ENCODE measurements at places on chromosomes 12 and 14.

GRCh38 chr14:93003945-93004698 lies 81.2 kb downstream of the CHGA start:
- DNase-seq = no peak

DNA sequence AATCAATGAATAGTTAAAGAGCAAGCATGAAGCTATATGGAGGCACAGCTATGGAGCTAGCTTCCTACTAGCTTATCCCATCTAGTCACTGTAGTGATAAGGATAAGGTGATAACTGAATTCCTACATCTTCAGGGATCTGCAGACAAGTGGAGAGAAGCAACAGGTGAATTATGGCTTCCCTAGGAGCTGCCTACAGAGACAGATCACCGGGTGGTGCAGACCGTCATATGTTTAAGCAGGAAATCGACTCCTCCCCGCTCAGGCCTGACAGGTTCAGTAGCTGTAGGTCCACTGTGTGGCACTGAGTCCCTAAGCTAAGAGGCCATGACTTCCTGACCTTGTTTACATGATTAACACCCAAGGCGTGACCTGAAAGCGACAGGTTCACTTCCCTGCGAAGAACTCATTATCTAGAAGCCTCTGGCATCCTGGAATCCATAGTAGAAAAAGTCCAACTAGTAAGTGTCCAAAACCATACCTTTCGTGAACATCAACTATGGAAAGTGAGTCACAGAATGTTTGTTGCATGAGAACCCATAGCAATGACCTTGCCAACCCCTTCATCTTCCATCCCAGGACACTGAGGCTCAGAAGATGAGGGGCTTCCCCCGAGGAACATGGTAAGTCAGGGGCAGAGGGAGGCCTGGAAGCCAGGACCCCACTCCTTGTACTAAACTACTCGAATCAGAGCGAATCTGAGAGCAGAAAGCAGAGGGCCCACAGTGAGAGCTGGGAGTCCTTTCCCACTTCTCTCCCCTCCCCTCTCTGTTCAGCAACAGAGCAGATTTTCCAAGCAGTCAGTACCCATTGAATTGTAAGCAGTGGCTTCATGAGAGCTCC lies 75.4 kb upstream of the CCND2 start:
- DNase-seq = no peak

GRCh38 chr12:65263777-65264176 lies 14.7 kb upstream of the MSRB3 start:
- DNase-seq = no peak

DNA sequence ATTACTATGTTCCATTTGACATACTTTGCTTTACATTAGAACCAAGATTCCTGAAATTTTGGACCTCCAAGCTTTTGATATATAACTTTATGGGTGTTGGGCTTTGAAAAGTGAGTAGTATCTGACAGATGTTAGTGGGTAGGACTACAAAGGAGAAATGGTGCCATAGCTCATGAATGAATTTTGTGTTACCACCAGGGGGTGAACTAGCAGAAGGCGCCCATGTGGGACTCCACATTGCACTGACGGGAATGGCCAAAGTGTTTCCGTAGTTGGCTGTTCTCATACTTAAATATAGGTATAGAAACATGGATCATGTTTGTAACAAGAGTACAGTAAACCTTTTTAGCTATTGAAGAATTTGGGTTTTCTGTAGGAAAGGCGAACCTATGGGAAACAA lies 337.5 kb downstream of the FLRT2 start:
- DNase-seq = no peak

DNA sequence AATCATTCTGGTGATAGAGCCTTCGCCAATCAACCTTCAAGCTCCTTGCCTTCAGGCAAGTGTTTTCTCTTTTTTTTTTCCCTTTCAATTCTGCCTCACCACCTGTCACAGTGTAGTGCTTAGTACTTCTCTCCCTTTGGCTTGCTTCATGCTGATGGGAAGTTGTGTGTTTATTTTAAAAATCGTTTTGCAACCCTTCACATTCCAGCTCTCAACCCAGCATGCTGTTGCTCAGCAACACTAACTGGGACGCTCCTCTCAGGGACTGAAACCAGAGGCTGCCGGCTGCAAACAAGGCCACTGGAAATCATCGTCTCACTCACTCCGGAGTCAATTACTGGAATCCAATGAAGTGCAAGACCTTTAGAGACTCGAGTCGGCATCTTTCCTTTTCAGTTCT lies 342.7 kb downstream of the PRKD1 start:
- no peak for DNase-seq

GRCh38 chr12:88944397-88944796 lies 364.1 kb upstream of the KITLG start:
- DNase-seq = no peak

GRCh38 chr12:31855427-31855826 lies 103.8 kb upstream of the RESF1 start:
- DNase-seq = no peak

- no peak for DNase-seq
Observed at GRCh38 chr14:70832561-70833305, 23.4 kb upstream of the MAP3K9 start.

GRCh38 chr14:26286081-26286912 lies 311.5 kb downstream of the NOVA1 start:
- no peak for DNase-seq

DNA sequence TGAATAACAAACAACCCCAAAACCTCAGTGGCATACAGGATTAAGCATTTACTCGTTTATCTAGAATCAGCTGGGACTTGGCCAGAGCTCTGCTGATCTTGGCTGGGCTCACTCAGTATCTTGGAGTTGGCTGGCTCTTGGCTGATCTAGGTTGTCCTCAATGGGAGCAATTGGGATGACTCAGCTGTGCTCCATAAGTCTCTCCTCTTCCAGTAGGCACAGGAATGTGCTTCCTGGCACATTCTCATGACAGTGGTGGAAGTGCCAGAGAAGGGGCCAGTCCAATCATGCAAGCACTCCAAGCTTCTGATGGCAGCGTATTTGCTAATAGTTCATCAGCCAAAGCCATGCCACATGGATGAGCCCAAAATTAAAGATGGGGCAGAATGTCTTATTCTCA lies 41.7 kb upstream of the ANO4 start:
- no peak for DNase-seq

GRCh38 chr12:15863984-15864383 lies 18.2 kb upstream of the STRAP start:
- DNase-seq = no peak

- DNase-seq = no peak
Observed at GRCh38 chr14:105117710-105118385, 50.7 kb downstream of the JAG2 start.

- DNase-seq = no peak
Observed at GRCh38 chr12:89259821-89260220, 92.5 kb downstream of the DUSP6 start.

- DNase-seq = no peak
Observed at GRCh38 chr14:76351941-76352340, 24.0 kb upstream of the ESRRB start.

GRCh38 chr12:116492703-116493324 lies 66.4 kb upstream of the MAP1LC3B2 start:
- DNase-seq = no peak

GRCh38 chr12:2003676-2004112 lies 563 bp downstream of the DCP1B start:
- DNase-seq = no peak

DNA sequence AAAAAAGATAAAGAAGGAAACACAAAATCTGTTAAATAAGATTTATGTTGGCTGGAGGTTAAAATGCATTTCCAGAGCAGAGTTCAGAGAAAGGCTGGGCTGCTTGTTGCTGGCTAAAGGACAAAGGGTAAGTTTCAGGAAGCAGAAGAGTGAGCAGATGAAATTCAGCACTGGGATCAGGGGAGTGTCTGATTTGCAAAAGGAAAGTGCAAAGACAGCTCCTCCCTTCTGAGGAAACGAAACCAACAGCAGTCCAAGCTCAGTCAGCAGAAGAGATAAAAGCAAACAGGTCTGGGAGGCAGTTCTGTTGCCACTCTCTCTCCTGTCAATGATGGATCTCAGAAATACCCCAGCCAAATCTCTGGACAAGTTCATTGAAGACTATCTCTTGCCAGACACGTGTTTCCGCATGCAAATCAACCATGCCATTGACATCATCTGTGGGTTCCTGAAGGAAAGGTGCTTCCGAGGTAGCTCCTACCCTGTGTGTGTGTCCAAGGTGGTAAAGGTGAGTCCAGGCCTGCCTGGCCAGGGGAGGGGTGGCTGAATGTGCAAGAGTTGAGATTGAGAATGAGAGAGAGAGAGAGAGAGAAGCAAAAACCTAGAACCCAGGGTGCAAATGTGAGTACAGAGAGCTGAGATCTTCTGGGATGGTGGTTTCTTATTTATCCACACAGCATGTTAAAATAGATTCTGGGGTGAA lies at the start of gene OAS1:
TSS of gene OAS1 (plus strand) at position 251 of the 703 bp plus-strand sequence. CDS start at position 329, 78 bp downstream.
- DNase-seq = peak; percentile 37

DNA sequence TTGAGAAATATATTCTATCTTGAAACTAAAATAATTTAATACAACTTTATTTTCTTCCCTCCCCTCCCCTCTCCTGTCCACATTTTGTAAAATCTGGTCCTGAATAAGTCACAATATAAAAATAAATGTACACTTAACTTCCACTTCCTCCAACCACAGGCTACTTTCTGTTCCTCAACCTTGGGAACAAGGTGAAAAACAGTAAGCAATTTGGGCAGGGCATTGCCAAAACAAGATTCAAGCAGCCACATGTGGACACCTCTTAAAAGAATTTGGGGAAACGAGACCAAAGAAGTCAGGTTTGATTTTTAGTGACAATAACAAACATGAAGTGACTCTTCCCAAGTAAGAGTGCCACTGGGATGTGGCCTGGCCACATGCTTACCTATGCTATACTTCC lies 115.7 kb downstream of the PTPRQ start:
- no peak for DNase-seq

GRCh38 chr14:104895786-104896661 lies 28.7 kb upstream of the PLD4 start:
- DNase-seq = peak; percentile 18

DNA sequence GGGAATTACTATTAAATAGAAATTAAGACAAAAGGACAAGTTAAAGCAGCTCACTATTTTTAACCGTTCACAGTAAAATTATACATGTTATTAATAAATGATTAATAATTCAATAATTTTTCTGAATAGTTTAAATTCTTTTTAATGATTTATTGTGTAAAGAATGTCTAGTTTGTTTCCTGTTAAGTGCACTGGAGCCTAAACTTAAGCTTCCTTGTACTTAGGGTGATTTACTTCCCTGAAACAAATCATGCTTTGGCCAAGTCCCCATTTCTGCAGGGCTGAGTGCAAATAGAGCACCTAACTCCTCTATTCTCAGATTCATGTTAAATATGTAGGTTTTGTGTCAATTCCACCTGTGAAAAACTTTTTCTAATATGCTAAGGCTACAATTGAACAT lies 188.9 kb upstream of the PDZRN4 start:
- no peak for DNase-seq

DNA sequence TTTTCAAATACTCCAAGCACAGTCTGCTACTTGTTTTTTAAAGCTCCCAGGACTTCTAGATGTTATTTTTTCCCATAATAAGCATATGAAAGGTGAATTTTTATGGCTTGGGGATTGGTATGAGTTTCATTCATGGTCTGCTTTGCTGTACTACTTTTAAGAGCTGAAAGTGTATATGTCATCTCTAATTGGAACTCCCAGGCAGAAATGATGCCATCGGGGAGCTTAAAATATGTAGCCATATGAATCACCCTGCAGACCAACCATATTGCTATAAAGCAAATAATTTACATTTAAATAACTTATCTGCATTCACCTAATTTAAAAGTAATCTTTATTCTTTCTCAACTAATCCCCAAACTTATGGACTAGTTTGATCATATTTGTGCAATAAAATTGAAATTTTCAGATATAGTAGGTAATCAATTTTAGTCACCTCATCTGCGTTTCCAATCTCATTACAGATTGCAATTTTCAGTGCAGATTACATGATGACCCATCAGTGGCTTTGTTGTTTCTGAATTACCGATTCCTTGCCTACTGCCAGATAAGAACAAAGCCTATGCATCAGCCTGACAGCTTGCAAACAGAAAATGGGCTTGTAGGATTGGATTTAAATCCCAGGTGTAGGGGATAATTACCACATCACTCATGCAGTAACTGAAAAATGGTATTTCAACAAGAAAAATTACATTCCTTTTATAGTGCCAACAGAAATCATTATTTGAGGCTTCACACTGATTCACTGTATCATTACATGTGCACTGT lies 689.4 kb downstream of the NOVA1 start:
- no peak for DNase-seq

GRCh38 chr12:41903014-41903708 lies 241.5 kb downstream of the GXYLT1 start:
- no peak for DNase-seq

DNA sequence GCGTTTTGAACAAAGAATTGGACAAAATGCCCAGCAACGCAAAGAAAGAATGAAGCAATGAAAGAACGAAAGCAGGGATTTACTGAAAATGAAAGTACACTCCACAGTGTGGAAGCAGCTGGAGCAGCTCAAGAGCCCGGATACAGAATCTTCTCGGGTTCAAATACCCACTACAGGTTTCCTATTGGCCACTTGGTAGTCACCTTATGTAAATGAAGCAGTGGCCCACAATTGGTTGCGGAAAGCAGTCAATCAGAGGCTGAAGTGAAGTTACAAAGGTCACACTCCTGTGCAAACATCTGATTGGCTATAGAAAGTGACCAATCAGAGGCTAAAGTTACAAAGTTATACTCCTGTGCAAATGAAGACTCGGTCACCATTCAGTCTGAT lies 15.0 kb upstream of the PPP1R13B start:
- DNase-seq = no peak

DNA sequence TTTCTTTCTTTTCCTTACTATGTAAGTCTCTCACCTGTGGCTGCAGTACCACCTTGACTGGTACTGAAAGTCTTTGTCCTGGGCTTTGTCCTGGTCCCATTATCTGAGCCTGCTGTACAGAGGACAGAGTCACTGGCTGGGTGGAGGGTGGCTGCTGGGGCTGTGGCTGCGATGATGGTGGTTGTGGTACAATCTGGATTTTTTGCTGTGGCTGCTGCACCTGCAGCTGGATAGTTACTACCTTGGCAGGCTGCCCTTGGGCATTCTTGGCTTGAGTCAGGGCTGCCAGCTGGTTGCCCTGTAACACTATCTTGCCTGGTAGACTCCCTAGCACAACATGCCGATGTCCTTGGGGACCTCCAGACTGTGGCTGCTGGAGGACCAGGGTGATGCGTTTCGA lies 27.0 kb downstream of the CHD8 start:
- no peak for DNase-seq

DNA sequence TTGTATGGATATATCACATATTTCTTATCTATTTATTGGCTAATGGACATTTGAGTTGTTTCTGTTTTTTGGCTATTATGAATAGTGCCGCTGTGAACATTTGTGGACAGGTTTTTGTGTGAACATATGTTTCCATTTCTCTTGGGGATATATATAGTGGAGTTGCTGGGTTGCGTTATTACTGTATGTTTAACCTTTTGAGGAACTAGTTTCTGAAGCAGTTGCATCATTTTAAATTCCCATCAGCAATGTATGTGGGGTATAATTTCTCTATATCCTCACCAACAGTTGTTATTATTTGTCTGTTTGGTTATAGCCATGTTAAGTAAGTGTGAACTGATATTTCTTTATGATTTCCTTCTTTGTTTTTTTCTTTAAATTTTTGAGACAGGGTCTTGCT lies 10.7 kb downstream of the TCTN2 start:
- DNase-seq = no peak
